ENCODE measurements at places on chromosomes 7 and 10. TPM values are rescaled to one million over a fixed set of nuclear protein-coding genes. Genes with fewer than 3 reads are reported as not detected.

Gene CTAGE8
- total RNA-seq, result not detected

Gene ZNF277
- 43.0 TPM for total RNA-seq

Gene SPRN
- total RNA-seq, result not detected

Gene PRSS37
- total RNA-seq, result not detected

Gene PVRIG
- total RNA-seq, result not detected

Gene OR2A12
- not detected for total RNA-seq

Gene IFIT1B
- total RNA-seq, result not detected

Gene GFRA1
- total RNA-seq, result 0.86 TPM

Gene SLC18A3
- not detected for total RNA-seq

Gene LMOD2
- total RNA-seq, result not detected

Gene CFAP69
- 2.6 TPM for total RNA-seq

Gene CTAGE4
- total RNA-seq, result not detected

Gene GHRHR
- not detected for total RNA-seq

Gene OR6V1
- total RNA-seq, result not detected

Gene HYAL4
- 0.86 TPM for total RNA-seq

Gene C10orf105
- under 0.01 TPM for total RNA-seq

Gene CHRM2
- total RNA-seq, result not detected

Gene ANLN
- total RNA-seq, result 111 TPM

Gene SFTPA1
- total RNA-seq, result not detected

Gene HECW1
- not detected for total RNA-seq

Gene C10orf71
- total RNA-seq, result not detected

Gene LLCFC1
- total RNA-seq, result not detected

Gene ABHD11
- total RNA-seq, result 8.8 TPM

Gene CHST15
- total RNA-seq, result 71.8 TPM

Gene CALML5
- not detected for total RNA-seq

Gene TMEM213
- not detected for total RNA-seq

Gene SGCE
- 59.4 TPM for total RNA-seq

Measured in vein endothelial cell (primary cell).